ENCODE measurements at places on chromosomes 11 and 22.

DNA sequence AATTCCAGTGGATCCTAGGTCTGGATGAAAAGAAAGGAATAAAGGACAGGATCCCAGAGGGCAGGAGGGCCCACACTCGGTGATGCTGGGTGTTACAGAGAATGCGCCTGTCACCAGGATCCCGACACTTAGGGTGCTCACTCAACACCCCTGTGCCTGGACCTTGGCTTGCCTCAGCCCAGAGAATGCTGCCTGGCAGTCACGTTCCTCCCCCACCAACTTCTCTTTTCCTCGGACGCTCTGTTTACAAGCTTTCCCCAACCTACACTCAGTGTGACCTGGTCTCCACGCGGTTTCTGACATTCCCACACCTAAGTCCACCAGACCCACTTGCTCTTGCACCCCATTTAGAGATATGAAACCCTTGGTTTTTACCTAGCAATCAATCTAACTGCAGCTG lies 38.0 kb upstream of the ETS1 start:
- no peak for DNase-seq

- no peak for DNase-seq
Measured at GRCh38 chr11:95884376-95884775, 39.5 kb downstream of the MTMR2 start.

- DNase-seq: no peak
Measured at GRCh38 chr22:23471698-23472097, 108.4 kb downstream of the IGLL1 start.

GRCh38 chr11:121105063-121105480 lies 4.0 kb downstream of the TECTA start:
- DNase-seq: no peak

DNA sequence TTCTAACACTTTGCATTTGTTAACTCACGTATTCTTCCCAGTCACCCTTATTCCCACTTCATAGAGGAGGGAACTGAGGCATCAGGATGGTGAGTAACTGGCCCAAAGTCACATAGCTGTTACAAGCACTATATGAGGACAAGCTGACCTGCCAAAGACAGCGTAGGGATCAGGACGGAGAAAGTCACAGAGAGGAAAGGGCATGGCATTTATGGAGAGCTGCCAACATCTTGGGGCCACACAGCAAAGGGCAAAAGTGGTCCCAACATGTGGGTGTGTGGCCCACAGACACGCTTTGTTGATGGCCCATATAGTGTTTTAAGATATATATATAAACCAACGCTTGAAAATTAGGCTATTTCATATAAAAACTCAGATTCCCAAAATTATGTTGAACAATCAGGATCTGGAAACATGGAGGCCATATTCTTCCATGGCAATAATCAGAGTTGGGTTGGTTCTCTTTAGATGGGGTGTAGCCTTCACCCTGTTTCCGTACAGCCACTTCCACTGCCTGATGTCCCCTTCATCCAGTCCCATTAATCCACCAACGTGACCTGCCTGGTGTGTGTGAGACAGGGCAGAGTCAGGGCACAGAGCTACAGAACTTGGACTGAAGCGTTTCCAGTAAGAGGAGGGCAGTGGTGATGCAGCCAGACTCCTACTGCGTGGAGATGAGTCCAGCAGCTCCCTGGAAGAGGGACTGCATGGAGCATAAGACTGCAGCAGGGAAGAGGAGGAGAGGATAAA lies 39.9 kb upstream of the CD5 start:
- DNase-seq: no peak

GRCh38 chr11:68978626-68978930 lies 2.2 kb downstream of the MRGPRD start:
- DNase-seq: no peak

DNA sequence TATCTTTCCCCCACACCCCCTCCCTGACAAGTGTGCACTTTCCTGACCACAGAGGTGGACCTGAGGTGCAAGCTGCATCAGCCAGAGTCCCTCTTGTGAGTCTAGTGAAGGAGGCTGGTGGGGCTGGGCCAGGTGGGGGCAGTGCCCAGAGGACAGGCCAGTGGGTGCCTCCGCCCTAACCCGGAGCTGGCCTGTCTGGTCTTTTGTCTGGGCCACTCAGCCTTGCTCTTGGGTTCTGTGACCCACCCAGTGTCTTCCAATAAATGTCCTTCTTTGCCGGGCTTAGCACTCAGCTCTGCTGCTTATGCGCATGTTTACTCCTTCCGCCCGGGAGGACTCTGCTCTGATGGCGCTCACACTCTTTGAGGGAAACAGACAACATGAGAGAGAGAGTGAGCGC lies 526.2 kb downstream of the TBC1D22A start:
- DNase-seq: no peak

DNA sequence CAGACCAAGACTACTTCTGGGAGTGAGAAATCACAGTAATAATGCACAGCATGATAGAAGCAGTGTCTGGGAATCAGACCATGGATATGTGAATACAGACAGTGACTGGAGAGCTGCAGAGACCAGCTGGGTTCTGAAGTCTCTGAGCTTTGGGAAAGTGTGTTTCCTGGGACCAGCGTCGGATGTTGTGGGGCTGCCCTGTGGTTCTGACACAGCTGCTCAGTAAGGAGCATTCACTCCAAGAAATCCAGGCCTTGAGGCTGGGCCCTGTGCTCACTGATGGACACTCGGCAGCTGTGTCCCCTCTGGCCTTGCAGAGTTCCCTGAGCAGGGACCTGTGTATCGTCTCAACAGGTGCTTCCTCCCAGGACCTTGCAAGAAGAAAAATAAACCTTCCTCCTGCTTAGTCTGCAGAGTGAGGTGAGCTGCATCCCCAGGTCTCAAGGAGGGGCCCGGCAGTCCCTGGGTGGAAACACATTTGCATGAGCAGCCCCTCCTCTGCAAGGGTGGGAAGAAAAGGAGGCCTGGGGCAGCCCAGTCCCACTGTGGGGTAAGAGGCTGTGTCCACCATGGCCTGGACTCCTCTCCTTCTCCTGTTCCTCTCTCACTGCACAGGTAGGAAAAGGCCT lies 107.9 kb downstream of the VPREB1 start:
- DNase-seq: no peak

- no peak for DNase-seq
Measured at GRCh38 chr11:1168256-1168655, 10.5 kb downstream of the MUC5AC start.

DNA sequence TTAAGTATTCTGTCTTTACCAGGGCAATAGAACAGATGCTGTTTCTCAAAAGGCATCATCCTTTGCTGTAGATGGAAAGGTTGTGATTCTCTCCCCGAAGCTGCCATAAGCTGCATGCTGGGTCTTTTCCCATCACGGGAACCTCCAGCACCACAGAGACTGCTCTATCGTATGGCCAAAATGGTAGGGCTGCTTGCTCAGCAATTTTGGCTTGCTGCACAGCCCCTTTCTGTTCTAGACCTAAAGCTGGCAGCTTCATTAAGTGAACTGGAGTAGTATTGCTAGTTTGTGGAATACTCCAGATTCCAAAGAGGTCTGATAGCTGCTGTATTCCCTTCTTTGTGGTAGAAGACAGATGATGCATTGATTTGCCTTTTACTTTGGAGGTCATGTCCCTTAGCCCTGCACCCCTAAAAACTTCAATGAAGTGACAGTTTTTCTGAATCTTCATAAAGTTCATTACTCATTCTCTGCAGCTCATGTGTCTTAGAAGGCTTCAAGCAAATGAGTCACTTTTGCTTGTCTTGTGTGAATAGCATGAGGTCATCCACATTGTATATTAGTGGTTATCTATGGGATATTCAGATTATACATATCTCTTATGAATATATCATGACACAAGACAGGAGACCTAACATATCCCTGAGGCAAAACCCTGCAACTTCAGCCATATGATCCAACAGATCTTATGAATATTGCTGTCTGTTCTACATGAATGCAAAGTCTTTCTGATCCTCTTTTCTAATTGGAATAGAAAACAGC lies 245.3 kb downstream of the FAM76B start:
- DNase-seq: no peak

- DNase-seq: no peak
Measured at GRCh38 chr11:2092464-2092910, 46.7 kb downstream of the IGF2 start.

- no peak for DNase-seq
Measured at GRCh38 chr11:19393941-19394340, 153.2 kb upstream of the E2F8 start.

GRCh38 chr11:119317592-119318239 lies 786 bp upstream of the MCAM start:
- DNase-seq: no peak

DNA sequence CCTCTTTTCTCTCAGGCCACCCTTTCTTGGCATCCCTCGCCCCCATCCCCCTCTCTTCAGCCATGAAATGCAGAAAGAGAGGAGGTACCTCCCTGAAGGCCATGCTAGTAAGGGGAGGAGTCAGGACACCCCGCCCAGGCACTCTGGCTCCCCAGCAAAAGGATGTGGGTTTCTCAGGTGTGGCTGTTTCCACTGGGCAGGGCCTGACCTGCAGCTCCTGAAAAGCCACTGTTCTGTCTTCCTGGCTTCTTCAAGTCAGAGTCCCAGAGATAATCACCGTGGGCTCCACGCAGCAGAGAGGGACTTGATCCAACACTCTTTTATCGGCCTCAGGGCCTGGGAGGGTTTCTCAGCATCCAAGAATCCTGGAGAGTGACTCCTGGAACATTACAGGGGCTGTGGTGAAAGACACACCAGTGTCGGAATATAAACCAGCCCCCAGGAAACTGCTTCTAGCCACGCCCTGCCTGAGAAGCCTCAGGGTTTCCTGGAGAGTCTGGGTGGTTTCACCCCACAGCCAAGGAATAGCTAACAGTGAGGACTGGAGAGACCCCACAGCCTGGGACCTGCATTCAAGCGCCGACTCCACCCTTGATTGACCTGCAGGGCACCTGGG lies 45.7 kb upstream of the TSPAN18 start:
- DNase-seq: no peak

DNA sequence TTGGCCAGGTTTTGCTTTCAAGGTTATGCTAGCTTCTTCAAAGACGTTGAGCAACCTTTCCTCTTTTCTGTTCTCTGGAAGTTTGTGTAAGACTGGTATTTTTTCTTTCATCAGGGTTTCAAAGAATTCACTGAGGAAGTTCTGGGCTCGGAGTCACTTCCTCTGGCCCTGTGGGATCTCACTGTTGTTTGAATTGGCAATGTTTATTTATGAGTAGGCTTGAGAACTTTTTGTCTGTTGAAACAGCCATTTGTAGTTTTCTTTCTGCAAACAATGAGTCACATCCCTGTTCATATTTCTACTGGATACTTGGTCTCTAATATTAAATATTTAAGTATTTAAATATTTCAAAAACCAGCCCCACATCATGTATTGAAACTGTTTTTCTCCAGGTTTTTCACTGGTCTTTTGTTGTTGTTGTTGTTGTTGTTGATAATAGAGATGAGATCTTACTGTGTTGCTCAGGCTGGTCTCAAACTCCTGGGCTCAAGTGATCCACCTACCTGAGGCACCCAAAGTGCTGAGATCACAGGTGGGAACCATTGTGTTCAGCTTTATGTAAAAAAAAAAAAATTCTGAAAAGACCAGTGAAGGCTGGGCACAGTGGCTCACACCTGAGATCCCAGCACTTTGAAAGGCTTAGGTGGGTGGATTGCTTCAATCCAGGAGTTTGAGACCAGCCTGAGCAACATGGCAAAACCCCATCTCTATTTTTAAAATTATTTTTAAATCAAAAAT lies 26.9 kb downstream of the SUSD2 start:
- DNase-seq: no peak

DNA sequence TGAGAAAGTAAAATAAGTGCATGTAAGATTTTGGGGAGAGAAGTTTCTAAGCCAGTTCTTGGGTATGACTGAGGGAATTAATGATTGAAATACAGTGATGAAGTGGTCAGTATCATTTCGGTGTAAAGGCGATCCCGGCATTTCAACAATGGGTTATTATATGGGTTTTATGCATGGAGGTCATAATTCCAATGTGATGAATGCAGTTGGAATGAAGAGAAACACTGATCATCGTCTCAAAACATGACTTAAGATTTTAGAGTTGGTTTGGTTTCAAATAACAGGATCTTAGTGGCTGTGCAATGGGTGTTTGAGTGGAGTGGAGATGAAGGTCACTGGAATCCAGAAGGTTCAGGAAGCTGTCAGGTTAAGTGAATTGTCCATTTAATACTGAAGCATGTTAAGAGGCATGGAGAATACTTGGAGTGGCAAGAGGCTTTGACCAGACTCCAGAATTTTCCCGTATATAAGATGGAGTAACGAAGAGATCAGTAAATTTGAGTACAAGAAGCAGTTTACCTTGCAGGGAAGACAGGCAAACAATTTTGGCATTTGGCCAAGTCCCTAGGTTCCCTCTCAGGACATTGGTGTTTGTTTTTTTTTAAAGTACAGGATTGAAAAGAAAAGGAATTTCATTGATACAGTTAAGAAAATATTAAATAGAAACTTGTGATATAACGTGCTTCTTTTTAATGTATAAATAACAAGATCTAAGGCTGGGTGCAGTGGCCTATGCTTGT lies 96.4 kb upstream of the BIRC3 start:
- no peak for DNase-seq

DNA sequence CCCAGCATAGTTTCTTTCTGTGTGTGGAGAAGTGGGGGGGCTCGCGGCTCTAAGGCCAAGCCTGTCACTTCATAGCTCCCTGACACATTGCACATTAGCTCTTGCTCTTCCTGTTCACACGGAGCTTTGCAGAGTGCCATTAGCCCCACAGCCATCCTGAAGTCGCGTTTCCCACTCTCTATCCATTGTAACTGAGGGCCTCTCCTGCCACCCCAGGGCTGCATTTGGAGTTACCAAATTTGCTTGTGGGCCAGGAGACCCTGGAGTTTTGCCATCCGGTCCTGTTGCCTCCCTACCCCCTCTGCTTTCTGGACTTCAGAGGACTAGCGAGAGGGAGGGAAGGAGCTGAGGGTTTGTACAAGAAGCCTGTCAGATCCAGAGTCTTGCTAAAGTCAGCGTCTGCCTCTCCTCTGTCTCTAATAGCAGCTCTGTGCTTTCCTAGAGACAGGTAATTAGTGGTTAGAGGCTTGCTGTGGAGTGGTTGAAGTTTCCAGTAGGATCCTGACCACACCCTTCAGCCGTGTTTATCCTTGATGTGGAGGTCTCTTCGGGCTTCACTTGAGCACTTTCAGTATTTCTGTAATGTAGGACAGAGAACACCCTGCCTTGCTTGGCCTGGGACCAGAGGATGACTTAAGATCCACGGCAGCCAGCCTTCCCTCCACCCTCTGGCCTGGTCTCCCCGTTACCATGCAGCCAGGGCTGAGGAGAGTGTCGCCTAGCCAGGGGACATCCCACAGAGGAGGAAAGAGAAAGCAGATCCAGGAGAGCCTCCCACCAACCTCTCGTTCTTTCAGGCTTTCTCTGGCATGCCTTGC lies 14.1 kb downstream of the DCPS start:
- DNase-seq: no peak

DNA sequence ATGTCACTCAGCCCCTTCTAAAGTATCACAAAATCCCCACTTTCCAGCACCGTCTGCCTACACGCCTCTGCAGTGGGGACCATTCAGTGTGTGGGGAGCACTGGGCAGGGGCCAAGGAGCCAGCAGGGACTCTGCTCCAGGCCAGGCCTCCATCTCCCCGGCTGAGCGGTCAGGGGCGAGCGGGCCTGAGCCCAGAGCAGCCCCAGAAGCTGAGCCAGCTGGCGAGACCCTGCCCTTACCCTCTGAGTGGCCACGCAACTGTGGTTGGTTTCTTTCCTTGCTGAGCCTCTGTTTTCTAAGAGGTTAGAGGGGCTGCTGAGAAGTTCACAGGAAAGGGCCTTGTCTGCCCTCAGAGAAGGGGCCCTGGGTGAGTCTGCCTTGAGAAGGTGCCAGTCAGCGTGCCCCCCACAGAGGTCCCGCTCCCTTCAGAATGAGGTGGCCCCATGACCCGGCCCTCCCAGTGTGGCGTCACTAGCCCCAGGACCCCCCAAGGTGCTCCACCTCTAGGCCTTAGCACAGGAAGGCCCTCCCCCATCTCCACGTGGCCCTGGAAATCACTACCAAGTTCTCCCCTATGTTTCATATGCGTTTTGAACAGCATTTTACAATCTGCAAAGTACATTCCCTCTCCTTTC lies 46.9 kb downstream of the WNT11 start:
- no peak for DNase-seq
